ENCODE measurements at places on chromosomes 6 and 20.
A peak's percentile ranks its signal among the peaks of the same experiment; 100 is the strongest.

DNA sequence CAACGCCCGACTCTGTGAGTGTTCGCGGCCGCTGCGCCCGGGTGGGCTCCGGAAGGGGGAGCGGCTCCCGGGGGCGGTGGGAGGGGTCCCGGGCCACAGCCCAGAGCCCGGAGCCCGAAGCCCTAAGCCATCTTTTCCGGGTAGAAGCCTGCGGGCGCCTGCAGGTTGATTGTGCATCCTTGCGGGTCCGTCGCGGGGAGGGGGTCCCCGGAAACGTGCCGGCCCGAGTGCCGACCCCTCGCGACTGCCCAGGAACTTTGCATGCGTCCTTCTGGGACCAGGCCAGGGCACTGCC, 413 bp downstream of the PTPRA start:
- DNase-seq: no peak

GRCh38 chr6:154937306-154938220, 57.6 kb upstream of the TIAM2 start:
- no peak for DNase-seq

DNA sequence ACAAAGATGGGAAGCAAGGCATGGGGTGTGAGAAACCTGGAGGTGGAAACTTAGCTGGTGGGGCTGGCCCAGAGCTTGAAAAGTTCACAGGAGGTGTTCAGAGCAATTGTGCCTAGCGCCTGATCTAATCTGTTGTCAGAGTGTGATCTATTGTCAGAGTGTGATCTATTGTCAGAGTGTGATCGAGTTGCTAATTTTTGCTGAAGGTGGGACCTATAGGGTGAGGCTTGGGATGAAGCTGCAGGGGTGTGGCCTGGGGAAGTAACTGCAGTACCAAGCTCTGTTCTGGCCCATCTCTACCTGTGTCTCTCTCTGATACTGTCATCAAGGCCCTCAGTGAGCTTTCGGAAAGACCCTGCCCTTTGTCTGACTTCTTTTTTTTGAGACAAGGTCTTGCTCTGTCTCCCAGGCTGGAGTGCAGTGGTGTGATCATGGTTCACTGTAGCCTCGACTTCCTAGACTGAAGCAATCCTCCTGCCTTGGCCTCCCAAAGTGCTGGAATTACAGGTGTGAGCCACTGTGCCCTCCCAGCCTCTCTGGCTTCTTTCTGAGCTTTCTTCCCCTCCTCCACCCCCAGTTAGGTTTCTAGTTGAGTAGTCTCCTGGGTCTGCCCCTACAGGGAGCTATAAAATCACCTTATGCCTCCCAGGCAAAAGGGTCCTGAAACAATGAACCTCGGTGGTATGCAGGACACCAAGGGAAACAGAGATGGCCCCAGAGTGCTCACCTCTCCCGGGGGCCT, 150.8 kb upstream of the RNF24 start:
- no peak for DNase-seq

GRCh38 chr20:19977373-19977770, 39.8 kb upstream of the NAA20 start:
- no peak for DNase-seq

GRCh38 chr6:1617466-1618310, 8.0 kb downstream of the FOXC1 start:
- DNase-seq: no peak

GRCh38 chr6:91279740-91280493, 693.0 kb upstream of the MAP3K7 start:
- no peak for DNase-seq

GRCh38 chr6:10658910-10659698, 35.3 kb downstream of the C6orf52 start:
- DNase-seq: no peak

GRCh38 chr20:60249436-60249835, 291.2 kb downstream of the CDH26 start:
- DNase-seq: no peak

- DNase-seq: no peak
Measured at GRCh38 chr6:106275692-106276091, 49.9 kb downstream of the ATG5 start.

DNA sequence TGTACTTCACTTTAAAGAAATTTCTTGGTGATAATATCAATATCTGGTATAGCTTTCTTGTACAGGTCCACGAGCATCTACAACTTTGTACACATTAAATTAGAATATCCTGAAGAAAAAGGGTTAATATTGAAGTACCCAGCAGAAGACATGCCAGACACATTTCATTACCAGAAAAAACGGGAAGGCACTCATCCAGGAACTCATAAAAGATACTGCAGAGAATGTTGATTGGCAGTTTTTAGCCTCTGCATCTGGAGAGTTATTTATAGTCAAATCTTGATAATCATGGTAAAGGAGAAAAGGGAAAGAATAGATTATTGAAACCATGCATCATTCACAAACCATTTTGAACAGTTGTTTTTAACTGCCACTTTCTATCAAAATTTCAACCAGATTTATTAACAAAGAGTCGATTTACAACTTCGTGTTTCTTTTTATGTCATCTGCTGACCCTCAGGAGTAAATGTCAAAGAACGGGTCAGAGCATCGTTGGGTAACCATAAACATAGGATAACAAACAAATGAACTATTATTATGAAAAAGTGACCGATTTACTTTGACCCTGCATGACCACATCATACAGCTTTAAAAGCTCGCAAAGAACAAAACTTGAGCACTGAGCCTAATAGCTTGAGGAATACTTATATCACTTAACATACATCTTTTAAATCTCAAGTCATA, 229.2 kb upstream of the SGK1 start:
- no peak for DNase-seq

DNA sequence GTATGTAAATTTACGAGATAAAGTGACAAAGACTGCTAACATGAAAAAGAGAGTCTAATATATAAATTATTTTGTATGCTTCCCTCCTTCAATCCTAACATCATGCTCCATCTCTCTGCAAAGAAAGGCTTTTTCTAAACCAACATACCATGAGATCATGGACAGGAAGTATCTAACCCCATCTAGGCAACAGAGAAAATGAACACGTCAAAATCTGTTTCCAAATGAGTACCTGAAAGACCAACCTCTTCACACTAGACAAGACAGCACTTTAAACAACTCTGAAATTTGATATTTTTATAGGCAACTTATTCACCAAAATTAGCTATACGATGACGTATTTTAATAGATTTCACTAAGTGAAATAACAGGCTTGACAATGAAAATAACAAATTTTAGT, 54.6 kb downstream of the MAN1A1 start:
- DNase-seq: no peak

- no peak for DNase-seq
Measured at GRCh38 chr6:90286884-90287488, 9.7 kb downstream of the BACH2 start.

DNA sequence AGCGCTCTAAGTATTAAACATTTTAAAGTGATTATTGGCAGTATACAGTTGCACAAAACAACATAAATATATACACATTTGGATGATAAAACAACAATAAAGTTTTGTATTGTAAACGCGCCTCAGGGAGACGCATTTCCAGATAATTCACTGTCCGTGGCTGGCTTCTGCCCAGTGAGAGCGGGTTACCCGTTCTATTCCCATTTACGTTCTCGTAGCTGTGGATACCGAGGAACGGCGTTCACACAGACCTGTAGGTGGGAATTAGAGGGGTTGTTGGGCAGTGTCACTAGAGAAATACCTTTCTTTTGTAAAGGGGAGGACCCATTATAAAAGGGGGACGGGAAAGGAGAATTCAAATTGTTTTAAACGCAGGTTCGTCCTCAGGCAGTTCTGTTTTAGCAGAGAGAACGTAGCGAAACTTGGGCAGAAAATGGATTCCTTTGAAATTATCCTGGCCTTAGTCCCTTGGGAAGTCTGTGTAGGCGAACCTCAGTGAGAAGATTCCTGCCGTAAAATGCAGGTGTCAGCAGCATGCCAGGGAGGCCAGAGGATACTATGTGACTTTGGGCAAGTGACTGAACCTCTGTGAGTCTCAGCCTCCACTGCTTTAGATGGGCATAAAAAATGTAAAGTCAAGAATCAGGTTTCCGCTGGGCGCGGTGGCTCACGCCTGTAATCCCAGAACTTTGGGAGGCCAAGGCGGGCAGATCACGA, 756 bp downstream of the MTG2 start:
- DNase-seq: no peak

GRCh38 chr6:56199956-56200355, 47.4 kb downstream of the COL21A1 start:
- DNase-seq: no peak

GRCh38 chr6:63941747-63942470, 306.3 kb downstream of the PHF3 start:
- DNase-seq: no peak

GRCh38 chr20:59948828-59949720, 8.9 kb downstream of the FAM217B start:
- DNase-seq: no peak

DNA sequence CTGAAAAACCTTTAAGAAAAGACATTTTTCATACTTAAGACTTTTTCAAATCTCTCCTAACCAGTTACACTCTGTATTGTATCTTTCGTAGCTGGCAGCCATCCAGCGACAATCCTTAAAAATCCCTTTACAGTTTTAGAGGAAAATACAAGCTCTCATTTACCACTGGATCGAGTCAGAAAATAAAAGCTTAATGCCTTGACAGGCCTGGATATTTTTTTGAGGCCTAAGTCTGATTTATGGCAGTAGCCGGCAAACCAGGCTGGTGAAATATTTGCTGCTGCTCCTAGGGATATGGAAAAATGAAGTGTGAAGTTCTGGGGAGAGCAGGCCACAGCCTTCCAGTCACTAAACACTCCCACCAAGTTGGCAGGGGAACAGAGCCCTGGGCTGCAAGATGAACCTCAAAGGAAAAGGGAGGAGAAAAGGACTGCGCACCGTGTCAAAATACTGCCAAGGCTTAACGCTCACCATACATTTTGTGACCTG, 213.0 kb upstream of the SUPT3H start:
- no peak for DNase-seq

GRCh38 chr6:153816366-153816765, 222.7 kb upstream of the OPRM1 start:
- DNase-seq: no peak

GRCh38 chr6:39923394-39923793, 10.9 kb downstream of the MOCS1 start:
- no peak for DNase-seq

- no peak for DNase-seq
Measured at GRCh38 chr6:13978102-13978640, 53.4 kb downstream of the RNF182 start.

DNA sequence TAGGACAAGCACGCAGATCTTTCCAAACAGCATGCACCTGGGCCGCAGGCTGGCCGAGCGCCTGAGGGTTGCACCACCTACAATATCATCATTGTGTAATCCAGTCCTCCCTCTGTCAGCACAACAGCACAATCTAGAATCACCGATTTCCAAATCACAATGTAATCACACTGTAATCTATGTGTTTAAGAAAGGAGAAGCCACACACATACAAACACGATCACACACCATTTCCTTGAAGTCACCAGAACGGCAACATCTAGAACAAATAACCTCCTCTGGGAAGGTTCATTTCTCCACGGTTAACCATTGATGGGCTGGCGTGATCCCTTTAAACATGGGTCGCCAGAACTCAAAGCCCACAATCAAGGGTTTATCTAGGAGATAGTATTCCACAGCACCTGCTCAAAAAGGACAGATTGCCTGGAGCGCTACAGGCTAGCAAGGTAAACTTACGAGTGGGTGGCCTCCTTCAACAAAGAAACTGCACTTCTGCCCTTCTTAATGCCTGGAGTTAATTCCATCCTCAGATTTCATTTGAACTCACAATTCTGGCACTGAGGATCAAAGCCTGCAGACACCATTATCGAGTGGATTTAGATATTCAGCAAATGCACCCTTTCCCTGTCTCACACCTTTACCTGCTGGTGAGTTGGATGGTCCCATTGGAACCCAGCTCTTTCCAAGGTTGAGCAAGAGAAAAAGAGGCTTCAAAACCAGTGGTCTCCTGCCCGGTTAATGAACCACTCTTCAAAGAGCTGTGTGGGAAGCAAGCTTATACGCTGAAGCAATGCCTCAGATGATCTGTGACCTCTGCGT, 83.8 kb upstream of the FOXQ1 start:
- DNase-seq: no peak

- DNase-seq: no peak
Measured at GRCh38 chr6:167094820-167095637, 27.9 kb upstream of the CCR6 start.

GRCh38 chr20:63750807-63751470, 11.4 kb downstream of the SLC2A4RG start:
- DNase-seq: no peak

DNA sequence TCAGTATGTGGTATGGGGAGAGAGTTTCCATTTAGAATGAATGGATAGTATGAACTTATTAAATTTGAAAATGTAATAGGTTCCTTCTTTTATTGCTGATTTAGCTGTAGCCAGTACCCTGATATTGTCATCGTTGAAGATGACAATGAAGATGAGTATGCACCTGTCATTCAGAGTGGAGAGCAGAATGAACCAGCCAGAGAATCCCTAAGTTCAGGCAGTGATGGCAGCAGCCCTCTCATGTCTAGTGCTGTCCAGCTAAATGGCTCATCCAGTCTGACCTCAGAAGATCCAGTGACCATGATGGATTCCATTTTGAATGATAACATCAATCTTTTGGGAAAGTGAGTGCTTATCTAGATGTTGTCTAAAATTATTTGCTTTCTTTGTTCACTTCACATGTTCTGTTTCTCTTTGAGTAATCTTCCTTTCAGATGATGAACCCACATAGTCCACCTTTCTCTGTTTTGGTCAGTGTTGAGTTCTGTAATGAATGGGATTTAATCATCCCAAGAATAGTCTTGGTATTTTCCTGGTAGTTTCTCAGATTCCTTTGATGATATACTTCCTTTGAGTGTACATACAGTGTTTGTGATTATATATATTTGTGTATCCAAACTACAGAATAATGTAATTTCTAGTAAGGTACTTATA, 23.3 kb downstream of the HSF2 start:
- no peak for DNase-seq

- DNase-seq: no peak
Measured at GRCh38 chr20:16314320-16314719, 258.9 kb downstream of the KIF16B start.

- no peak for DNase-seq
Measured at GRCh38 chr6:166802401-166802800, 153.9 kb downstream of the RNASET2 start.

- peak; percentile 28 for DNase-seq
Measured at GRCh38 chr20:13659288-13659687, 20.6 kb upstream of the TASP1 start.
